ENCODE measurements at places on chromosomes 1 and 21. TPM values are rescaled to one million over a fixed set of nuclear protein-coding genes. Genes with fewer than 3 reads are reported as not detected.
A peak's percentile ranks its signal among the peaks of the same experiment; 100 is the strongest.

GRCh38 chr1:100076319-100076718 is 56.4 kb downstream of the SASS6 start:
- no peak for DNase-seq

DNA sequence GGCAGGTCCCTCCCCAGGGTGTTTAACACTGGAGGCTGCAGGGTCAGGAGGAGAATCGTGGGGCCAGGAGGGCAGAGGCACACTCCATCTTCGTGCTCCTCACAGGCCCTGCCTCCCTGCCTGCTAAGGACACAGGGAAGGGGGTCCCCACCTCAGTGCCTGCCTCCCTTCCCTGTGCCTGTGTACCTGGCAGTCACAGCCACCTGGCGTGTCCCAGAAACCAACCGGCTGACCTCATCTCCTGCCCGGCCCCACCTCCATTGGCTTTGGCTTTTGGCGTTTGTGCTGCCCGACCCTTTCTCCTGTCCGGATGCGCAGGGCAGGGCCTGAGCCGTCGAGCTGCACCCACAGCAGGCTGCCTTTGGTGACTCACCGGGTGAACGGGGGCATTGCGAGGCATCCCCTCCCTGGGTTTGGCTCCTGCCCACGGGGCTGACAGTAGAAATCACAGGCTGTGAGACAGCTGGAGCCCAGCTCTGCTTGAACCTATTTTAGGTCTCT is 623 bp upstream of the BGLAP start:
- no peak for DNase-seq

- DNase-seq = peak; percentile 72
Measured at GRCh38 chr1:59232216-59232615, 64.7 kb upstream of the FGGY start.

DNA sequence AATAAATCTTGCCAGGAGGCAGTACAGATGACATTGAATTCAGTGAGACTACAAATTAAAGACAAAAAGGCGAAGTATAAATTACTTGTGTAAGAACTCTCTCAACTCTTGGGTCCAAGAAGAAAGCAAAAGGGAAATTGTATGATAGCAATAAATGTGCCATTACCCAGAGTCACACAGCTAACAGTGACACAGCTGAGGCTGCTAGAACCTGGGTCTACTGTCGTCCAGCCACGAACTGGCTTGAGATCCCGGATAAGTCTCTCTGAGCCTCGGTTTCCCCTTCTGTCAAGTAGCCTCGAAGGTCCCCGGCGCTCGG is 362 bp upstream of the ROR1 start:
- no peak for DNase-seq

- no peak for DNase-seq
Measured at GRCh38 chr1:209831615-209832014, 3.8 kb downstream of the UTP25 start.

GRCh38 chr1:54325284-54325683 is 80.9 kb downstream of the SSBP3 start:
- no peak for DNase-seq

- peak; percentile 72 for DNase-seq
Measured at GRCh38 chr1:212915245-212916091, 34.9 kb upstream of the VASH2 start.

- DNase-seq = no peak
Measured at GRCh38 chr1:14763977-14764376, 165.5 kb downstream of the KAZN start.

- no peak for DNase-seq
Measured at GRCh38 chr1:116343019-116343418, 30.0 kb upstream of the ATP1A1 start.

DNA sequence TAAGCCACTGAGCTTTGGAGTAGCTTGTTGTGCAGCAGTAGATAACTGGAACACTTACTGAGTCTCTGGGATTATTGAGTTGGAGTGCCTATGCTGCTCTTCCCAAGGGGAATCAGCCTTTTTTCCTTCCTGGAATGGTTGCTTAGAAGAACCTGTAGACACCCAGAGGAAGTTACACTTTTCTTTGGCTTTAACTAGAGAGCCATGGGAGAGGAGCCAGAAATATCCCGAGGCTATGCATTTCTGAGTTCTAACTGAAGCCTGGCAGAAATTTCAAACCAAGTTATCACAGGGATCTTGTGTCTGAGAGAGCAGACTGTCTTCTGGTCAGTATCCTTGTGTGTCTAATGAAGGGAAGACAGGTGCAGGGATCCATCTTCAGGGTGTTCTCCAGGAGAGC is 28.3 kb downstream of the LAMC1 start:
- DNase-seq = no peak

DNA sequence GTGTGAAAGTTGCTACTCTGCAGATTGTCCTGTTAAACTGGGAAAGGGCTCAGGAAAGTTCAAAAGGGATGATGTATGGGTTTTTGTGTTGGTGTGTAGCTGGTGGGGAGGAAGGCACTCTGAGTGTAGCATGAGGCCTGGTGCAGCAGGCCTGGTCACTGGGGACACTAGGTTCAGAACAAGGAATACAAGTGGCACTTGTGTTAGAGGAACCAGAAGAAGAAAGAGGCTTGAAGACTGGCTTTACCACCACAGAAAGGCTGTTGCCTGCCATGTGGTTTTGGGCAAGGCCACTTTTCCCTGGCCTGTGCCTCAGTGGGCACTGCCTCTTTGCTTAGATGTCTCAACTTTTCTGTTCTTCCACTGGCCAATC is 122.8 kb downstream of the NOS1AP start:
- DNase-seq = peak; percentile 11

DNA sequence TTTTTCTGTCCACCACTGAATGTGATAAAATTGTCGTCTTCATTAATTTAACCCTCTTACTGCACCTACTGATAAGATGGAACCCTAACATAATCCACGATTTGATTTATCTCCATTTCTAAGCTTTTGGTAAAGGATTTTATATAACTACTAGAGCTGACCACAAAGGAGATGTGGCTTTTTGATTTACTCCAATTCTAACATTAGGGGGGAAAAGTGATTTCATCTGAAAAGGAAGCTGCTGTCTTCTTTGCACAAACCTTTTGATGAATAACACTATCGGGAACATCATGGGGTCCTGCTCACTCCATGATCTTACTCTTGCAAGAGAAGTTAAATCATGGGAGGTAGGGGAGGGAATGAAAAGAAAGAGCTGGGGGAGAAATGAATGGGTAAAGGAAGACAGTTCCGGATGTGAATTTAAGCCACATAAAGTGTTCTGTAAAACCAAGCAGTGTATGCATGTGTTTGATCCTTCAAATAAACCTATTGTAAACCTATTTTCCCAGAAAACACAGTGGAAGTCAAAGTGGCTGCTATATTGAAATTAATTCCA is 161.8 kb downstream of the GABPA start:
- DNase-seq = no peak

GRCh38 chr1:183003203-183003602 is 20.0 kb upstream of the LAMC1 start:
- no peak for DNase-seq

DNA sequence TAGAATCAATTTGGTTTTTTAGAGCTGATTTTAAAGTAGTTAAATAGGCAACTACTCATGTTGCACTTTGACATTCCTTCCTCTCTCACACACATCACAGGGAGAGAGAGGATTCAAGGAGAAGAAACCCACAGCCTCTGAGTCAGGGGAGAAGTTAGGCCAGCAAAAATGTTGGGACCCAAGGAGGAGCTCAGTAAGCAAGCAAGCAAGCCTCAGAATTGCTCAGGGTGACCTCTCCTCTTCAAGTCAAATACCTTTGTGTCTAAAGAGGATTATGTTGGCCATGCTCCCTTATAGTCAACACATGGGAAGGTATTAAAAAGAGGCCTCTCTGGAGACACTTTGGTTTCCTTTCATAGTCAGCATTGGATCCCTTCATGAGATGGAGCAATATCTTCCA is 80.5 kb upstream of the WARS2 start:
- no peak for DNase-seq

DNA sequence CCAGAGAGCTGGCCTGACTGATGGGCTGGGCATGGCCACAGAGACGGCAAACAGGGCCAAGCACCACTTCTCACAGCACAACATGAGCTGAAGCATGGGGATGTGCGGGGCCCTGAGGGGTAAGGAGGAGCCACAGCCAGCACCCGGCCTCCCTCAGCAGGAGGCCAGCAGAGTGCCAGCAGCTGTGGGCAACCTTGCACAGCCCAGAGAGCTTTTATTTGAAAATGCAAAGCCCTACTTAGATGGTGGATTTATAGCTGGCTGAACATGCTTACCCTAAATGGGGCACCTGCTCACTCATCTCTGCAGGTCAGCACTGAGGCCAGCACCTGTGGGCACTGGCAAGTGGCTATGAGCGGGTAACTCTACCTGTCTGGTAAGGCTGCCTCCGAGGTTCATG is 44.1 kb downstream of the SLC66A1 start:
- no peak for DNase-seq

GRCh38 chr1:173866413-173867115 is 1.2 kb downstream of the GAS5 start:
- no peak for DNase-seq

DNA sequence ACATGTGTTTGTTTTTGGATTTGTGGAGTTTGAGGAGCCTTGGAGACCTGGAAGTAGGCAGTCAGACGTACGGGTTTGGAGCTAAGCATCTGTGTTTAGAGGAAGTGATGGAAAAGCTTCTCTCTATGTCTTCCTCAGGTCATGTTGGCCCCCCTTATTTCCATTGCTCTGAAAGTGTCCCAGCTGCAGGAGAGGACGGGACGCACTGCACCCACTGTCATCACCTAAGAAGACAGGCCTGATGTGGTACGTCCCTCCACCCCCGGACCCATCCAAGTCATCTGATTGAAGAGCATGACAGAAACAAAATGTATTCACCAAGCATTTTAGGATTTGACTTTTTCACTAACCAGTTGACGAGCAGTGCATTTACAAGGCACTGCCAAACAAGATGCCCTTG is 66.2 kb downstream of the PGM1 start:
- no peak for DNase-seq

GRCh38 chr1:54335011-54335754 is 71.0 kb downstream of the SSBP3 start:
- DNase-seq = peak; percentile 34

DNA sequence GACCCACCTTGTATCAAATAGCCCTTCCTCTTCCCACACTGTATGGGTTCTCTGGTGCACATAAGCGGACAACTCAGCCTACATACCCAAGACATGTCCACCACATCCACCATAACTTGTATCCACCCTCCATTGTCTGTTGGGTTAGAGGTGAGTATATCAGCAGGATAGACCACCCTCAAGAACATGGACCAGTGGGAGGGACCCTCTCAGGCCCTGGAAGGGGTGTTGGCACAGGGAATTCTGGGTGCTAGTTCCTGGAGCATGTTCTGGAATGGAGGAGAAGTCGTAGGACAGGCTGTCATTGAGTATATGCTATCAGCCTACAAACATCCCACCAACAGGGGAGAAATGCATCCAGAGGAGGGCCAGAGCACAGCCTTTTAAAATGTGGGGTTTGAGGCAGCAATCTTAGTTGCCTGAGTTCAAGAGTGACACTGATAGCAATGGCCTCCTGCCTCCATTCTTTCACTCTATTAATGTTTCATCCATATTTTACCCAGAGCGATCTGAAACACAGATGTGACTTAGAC is 7.5 kb downstream of the CD55 start:
- DNase-seq = no peak

DNA sequence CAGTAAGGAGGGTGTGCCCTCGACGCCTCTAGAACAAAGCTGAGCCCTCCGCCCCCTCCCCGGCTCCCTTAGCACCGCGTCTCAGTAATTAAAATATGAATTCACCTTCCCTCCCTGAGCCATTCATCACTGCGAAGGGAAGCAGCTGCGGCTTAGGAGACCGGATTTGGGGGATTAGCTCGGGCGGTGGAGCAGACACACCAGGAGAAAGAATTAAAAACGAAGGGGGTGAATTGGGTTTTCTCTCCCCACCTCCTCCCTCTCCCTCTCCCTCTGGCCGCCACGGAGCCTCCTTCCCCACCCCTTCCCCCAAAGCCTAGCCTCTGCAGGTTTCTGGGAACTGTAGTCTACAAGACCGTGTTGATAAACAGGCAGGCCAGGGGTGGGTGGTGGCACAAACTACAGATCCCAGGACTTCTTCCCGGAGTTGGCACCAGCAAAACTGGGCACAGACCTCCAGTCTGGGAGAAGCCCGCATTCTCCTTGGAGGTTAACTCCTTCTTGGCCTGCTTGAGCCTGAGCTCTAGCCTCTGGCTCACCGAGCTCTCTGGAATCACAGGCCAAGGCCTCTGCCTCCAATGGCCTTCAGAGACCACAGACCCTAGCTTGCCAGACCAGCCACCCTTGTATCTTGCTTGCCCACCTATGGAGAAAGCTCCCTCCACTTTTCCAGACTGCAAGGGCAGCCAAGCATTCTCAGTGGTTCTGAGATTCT is 10.8 kb downstream of the BLACAT1 start:
- peak; percentile 87 for DNase-seq

DNA sequence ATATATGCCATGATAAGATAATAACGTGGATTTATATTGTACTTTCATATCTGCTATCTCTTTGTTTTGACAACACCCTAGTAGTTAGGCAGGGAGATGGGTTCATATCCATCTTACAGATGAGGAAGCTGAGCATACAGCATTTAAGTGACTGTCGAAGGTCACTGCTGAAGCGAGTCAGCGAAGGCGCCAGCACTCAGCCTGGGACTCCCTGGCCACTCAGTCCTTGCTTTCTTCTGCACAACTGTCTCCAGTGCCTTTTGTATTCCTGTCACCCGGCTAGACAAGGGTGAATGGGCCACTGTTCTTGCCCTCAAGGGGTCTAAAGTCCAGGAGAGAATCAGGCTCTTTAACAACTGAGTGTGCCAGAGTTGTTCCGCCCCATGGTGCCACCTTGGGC is 3.1 kb downstream of the ARHGEF10L start:
- DNase-seq = no peak

DNA sequence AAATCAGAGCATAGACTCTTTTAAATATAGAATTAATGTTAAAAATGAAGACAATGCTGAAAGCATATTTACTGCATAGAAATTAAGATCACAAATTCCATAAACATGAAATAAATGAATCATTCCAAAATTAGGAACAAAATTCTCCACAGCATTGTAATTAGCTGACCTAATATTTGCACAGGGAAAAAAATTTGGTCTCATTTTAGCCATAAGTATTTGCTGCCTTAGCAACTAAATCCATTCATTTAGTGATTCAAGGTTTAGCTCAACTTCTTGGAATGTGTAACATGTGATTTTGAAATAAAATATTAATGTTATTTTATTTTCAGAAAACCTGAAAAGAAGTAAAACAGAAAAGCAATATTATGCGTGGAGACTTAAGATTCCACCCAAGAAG is 25.5 kb downstream of the ADAMTS5 start:
- DNase-seq = no peak

DNA sequence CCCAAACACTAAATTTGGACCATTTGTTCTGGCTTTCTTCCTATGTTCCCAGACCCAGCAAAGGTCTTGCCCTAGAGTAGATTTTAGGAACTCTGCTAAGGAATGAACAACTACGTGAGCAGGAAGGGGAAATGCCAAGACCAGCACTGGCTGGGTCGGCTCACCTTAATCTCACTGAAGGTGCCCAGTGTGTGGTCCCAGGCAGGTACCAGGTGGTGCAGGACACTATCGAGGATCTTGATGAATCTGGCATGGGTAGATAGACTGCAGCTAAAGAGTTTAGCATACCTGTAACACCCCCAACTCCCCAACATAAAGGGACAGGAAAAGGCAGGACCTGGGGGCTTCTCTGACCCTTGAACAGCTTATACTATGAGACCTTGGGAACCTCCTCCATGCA is 3.0 kb downstream of the HECTD3 start:
- no peak for DNase-seq

The TNFRSF4 gene
- total RNA-seq = 1.5 TPM

The SHISAL2A gene
- total RNA-seq = 0.94 TPM

The ITLN2 gene
- not detected for total RNA-seq

The FMO3 gene
- total RNA-seq = 9.1 TPM

The GOLPH3L gene
- 36.3 TPM for total RNA-seq

The HOOK1 gene
- total RNA-seq = 13.2 TPM

The GPR3 gene
- total RNA-seq = 0.40 TPM

The CASQ1 gene
- total RNA-seq = not detected

The WNT9A gene
- total RNA-seq = 3.2 TPM
